Fibroblast of mammary gland (primary cell): ENCODE measurements at places on chromosomes 16 and 17.

DNA sequence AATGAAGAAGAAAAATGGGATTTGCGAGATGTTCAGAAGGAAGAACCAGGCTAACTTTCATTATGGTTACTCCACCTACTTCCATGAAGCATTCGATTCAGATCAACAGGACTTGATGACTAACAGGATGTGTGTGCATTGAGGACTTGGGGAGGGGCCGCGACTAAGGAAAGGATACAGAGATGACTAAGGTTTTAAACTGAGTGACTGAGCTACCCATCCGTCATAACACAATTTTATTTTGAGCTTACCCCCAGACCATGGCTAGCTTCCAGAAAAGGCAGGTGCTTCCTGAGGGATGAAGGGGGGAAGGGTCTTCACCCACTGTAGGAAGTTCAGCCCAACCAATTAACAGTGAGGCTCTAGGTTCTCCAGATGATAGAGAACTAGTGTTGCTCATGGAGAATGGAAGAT is 2.5 kb upstream of the CDYL2 start:
- DNase-seq: peak; percentile 76

DNA sequence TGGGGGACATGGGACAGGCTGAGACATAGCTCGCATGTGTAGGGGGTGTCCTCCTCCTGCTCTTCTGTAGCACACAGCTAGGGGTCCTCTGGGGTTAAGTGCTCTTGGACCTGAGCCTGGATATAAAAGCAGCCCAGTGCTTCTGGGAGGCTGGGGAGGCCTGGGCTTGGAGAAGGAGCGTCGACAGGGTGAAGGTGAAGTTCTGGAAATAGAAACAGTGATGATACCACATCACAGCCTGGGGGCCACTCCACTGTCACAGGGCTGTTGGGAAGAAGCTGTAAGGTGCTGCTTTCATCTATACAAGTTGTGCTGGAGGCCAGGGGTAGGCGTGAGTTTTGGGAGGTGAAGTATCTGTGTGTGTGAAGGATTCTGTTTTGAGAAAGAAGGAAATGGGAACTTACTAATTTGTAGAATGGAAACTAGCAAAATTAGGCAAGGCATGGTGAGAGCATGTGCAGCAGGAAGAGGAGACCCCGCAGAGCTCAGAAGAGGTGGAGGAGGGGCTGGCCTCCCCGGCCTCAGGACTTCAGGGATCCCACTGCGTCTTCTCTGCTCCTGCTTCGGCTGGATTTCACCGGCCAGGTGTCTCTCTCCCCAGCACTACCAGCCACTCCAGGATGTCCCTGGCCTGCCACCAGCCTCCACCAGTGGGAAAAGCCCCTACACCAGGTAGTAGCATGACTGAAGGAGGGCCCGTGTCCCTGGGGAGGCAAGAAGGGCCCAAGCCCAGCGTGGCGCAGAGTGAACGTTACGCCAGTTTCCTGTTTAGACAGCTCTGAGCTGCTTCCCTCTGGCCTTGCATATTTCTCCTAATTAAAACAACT is 19.4 kb downstream of the PLCG2 start:
- no peak for DNase-seq

DNA sequence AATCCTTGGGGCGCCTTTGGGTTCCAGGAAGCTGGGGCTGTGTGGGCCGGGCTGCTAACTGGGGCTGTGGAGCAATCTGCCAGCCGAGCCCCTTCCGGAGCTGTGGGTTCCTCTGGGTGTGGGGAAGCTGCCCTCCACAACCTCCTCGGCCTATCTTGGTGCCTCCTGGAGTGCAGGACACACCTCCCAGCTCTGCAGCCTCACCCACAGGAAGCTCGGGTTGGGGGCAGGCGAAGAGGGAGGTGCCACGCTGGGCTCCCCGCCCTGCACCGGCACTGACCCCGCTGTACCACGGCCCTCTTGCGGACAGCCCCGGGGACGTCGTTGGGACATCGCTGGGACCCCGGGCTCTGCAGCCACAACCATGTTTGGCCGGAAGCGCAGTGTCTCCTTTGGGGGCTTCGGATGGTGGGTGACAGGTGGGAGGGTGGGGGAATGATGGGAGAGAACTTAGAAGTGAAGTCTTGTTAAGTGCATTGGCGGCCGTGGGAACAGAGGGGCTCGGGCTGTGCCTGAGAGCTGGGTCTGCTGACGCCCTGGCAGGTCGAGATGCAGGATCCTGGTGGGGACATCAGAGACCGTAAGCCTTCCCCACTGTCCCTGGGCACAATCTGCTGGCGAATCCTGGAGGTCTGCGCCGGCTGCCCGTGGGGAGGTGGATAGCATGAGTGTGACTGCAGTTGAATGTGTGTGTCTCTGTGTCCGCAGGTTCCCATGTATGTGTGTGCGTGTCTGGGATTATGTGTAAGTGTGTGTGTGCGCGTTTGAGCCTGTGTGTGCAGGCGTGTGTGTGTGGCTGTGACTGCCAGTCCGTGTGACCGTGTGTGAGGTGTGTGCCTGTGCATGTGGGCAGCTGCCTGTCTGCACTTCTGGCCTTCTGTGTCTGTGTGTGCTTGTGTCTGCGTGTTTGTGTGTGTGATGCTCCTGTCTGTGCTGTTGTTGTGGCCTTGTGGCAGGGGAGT is at the start of gene RAP1GAP2:
TSS of gene RAP1GAP2 (plus strand) at position 275 of the 962 bp plus-strand sequence. CDS start at position 365, 90 bp downstream.
- no peak for DNase-seq

- DNase-seq: no peak
These were observed 12.8 kb downstream of the AXIN1 start for GRCh38 chr16:339680-340079.

- no peak for DNase-seq
These were observed 36.8 kb downstream of the TMEM132E start for GRCh38 chr17:34616148-34616547.

- no peak for DNase-seq
These were observed 7.3 kb upstream of the CD300H start for GRCh38 chr17:74574489-74575142.

- no peak for DNase-seq
These were observed 77.2 kb downstream of the BRIP1 start for GRCh38 chr17:61786088-61786487.

DNA sequence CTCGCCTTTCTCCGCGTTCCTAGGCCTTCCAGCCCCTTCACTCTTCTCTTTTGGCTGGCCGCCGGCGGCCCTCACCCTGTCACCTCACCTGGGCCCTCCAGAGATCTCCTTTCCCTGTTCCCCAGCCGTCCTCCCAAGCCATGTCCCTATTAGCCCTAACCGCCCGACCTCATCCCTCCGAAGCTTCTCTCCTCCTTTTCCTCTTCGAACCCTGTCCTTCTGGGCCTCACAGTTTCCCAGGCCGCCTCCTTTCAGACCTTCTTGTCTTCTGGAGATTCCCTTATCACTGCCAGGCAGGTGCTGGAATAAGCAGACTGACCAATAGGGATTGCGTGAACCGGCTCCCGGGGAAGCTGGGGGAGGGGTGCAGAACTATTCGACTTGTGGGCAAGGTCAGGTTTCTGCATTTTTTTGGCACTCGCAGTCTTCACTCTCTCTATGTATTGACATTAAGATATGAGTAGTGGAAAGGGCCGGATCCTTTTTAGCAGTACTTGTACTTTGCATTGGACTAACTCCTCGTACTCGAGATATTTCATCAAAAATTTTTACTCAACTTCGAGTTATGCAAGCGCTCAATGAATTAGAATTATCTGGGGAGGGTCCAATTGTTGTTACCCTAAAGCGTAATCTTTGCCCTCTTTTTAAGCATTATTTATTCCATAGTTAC is 690 bp downstream of the RHOT1 start:
- peak; percentile 63 for DNase-seq

DNA sequence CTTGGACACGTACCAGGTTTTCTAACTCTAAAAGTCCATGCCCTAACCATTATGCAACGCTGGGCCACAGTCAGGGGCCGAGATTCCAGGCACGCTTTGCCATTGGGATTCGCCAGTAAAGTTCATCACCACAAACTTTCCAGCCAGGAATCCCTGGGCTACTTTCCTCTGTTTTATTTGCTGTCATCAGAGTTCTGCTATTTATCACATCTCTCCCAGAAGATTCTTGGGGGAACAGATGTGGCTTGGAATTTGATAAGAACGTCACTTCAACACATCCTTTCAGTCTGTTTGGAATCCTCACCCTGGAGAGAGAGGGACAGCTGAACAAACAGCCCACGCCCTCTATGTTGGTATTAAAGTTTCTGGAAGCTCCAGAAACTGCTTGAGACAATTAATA is 109.6 kb upstream of the CACNG3 start:
- no peak for DNase-seq

- no peak for DNase-seq
These were observed 6.3 kb upstream of the GGA2 start for GRCh38 chr16:23516366-23517137.

- DNase-seq: no peak
These were observed 221.3 kb downstream of the SEC14L1 start for GRCh38 chr17:77361986-77362620.

DNA sequence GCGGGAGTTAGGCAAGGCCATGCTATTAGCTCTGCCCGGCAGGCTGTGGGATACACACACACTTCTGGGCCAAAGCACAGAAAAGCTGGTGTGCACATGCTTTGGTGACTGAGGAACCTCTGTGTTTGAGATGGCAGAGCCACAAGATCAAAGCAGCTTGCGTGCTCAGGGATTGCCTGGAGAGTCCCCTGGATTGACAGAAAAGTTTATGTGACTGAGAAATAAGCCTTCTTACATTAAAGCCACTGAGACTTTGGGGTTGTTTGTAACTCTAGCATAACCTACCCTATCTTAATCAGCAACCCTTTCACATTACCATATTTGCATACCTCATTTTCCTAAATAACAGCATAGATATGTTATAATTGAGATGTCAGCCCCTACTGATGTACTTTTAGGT is 69.3 kb downstream of the MYO1D start:
- DNase-seq: no peak

GRCh38 chr17:14784997-14785696 is 480.0 kb downstream of the PMP22 start:
- DNase-seq: no peak

DNA sequence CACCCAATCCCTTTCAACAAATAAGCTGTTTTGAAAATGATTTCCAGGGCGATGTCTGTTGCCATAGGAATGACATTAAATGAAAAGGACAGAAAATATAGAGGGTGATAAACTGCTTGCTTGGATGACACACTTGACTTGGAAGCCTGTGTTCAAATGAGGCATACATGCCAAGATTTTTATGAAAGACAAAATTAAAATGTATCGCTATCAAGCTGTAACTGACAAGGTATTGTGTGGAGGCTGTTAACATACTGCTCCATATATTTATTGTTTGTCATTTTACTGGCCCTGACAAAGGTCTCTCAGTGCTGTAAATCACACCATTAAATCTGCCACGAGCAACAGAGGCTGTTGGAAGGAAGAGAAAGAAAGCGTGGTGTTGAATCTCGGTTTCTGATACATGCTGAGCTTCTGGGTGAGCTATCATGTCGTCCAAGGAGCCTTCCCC is 456.2 kb upstream of the SALL1 start:
- DNase-seq: no peak

DNA sequence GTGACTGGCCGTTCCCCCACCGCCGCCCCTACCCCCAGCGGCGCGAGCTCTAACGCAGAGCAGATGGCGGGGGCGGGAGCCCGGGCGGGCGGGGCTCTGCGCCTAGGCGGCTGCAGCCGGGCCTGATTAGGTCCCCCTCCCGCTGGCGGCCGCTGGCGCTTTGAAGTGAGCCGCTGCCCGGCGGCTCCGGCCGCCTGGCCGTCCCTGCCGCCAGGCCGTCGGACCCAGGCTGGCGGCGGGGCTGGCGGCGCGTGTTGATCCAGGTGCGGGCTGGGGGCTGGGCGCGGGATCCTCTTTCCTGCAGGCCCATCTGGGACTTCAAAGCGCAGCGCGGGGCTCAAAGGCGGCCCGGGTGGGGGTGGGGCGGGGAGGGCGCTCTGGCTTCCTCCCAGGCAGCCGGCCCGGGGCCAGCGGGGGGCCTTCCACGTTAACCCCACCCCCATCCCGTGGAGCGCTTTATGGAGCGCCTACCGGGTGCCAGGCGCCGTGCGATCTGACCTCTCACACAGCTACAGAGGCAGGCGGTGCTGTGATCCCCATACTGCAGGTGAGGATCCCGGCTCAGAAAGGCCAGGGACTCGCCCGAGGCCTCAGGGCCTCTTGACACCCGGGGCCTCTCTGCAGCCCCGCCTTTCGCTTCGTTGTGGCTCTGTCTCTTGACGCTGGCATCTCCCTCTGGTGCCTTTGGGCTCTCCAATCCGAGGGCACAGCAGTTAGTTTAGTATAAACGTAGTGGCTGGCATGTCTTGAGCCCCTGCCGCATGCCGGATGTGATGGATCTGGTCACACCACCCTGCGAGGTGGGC is 80.0 kb upstream of the NKD1 start:
- DNase-seq: no peak

- DNase-seq: no peak
These were observed 8.3 kb upstream of the HOXB2 start for GRCh38 chr17:48553190-48553547.

GRCh38 chr17:9251273-9251672 is 230.0 kb downstream of the NTN1 start:
- DNase-seq: no peak

GRCh38 chr16:73054125-73054484 is 6.2 kb upstream of the ZFHX3 start:
- DNase-seq: no peak

DNA sequence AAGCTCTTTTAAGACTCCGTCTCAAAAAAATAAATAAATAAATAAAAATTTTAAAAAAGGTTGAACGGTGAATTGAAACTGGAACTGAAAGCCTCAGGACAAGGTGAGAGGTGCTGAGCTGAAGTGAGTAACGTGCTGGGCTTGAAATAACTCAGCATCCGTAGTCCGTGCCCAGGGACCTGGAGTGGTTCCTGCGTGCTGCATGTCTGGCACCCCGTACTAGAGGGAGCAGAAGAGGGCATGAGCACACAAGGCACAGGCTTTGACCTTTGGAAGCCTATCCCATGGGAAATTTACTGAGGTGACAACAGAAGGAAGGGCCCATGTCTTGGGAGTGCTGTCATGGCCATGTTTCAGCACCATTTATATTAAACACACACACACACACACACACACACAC is 4.5 kb upstream of the MEIOB start:
- DNase-seq: no peak

DNA sequence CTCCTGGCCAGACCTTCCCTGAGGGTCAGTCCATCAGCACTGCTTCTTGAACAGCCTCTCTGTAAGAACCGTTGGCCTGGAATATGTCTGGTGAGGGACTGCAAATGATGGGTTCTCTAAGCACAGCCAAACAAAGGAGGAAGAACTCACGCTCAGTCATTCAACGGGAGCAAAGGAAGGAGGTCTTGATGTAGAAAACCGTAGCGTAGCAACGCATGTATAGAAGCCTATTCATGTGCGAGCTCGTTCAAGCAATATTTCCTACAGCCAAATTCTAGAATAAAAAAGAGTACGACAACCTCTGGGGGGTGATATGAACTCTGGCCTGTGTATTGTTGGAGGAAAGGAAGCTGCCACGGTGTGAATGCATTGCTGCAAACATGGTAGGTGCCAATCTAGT is 64.2 kb downstream of the RGS9 start:
- no peak for DNase-seq
